Stimulated activated CD8-positive, alpha-beta memory T cell treated with anti-CD3 and anti-CD28 coated beads, Interleukin-7, amount 100 ng/mL, for 24 hours (primary cell): ENCODE measurements at places on chromosomes 13 and 19.

DNA sequence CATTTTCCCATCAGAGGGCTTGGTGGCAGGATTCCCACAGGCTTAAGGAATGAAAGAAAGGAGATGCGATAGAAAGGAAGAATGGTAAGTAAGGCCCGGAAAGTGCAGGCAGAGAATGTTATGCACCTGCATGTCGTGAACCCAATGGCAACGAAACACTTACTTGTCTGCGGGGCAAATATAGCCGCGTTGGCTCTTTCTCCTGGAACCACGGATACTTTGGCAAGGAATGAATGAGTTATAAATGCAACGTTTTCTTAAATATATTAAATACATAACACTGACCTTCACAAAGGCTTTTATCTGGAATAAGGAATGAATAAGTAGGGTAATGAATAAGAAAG lies 192.1 kb downstream of the KATNAL1 start:
- no peak for DNase-seq

DNA sequence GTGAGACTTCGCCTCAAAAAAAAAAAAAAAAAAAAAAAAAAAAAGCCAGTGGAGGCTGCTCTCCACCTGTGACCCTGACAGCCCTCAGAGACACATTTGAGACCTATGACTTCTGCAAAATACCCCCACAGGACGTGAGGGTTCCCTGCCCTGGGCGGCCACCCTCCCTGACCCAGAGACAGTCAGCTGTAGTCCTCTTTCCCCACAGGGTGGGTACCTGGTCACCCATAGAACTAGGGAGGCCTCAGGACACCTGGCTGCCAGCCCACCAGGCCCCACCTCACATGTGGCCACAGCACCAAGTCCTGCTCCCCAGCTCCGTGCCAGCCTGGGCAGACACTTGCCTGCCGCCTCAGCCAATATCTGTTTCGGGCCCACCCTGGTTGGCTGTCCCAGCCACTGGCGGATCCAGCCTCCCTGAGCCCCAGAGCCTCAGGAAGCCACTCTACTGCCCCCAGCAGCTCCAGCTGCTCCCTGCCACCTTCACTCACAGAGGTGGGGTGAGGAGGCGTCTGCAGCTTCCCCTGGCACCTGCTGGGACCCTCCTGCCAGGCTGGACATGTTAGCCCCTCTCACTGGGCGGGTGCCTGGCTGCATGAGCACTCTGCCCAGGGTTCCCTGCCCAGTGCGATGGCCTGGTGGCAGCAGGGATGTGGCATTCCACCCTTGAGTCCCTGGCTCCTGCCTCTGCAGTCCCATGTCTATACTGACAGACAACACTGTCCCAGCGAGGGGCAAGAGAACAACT lies 6.9 kb downstream of the MKNK2 start:
- no peak for DNase-seq

DNA sequence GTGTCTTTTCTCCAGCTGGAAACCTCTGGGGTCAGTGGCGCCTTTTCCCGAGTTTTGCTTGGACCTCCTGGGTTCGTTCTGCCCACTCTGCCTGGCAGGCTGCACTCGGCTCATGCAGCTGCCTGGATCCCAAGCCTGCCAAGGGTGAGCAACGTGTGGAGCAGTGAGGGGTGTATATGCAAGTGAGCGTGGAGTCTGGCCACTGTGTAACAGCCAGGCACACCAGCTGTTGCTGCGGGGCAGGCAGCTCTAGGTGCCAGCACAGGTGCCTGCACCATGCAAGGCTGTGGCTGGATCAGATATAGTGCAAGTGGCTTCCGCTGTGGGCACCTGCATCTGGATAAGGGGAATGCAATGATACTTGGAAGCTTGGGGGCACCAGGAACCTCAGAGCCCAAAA lies 699.4 kb downstream of the SLITRK1 start:
- no peak for DNase-seq

- no peak for DNase-seq
Observed at GRCh38 chr13:51660813-51661212, 76.6 kb downstream of the WDFY2 start.

DNA sequence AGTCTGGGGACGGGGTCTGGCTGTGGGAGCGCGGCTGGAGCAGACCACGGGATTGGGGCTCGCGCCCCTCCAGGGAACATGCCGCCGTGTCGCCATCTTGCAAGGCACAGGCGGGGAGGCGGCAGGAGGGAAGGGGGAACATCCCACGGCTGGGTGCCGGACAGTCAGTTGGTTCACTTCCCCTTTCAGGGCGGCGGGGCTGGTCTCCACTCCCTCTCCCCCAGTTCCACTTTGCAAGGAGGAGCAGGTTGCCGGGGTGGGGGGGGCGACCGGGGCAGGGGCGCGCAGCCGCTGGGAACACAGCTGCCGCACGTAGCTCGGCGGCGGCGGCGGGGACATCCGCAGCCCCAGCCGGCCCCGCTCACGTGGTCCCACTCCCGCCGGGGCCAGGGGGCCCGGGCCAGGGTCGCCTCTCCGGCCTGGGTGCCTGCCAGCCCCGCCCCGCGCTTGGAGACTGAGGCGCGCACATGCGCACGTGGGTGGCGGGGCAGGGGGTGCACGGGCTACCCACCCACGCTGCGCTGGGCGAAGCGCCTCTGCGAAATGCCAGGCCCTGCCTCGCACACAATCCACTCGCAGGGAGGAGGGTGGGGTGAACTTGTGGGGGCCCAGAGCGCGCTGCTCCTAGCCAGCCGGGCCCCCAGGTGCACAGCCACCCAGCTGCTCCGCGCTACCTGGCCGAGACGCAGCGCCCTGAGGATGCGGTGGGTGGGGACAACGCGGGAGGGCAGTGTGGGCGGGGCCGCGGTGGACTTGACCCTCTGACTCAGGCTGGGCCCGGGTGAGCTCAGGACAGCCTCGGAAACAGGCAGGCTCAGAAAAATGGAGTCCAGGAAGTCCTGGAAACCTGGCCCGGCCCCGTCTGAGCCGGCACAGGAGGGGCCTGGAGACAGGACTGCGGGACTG lies 6.4 kb downstream of the KLF16 start:
- DNase-seq = no peak

- DNase-seq = no peak
Observed at GRCh38 chr19:17778968-17779929, 15.7 kb upstream of the B3GNT3 start.

DNA sequence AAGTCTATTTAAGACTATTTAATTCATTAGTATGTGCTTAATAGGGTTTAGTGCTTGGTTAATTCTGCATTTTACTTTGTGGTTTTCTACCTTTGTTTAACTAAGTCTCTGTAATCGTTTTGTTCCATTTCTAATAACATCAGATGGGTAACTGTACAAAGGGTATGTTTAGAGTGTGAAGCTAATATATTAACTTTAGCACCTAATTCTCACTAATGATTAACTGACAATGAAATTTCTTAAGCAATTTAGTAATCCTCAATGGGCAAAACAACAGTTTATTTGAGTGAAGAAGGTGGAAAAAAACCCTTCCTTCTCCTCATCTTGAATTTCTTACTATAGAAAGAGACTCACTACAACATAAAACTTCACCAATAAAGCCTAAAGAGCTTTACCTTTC lies 448.1 kb upstream of the MIR17HG start:
- DNase-seq = no peak

- no peak for DNase-seq
Observed at GRCh38 chr19:47714339-47714738, 1.1 kb downstream of the EHD2 start.

- no peak for DNase-seq
Observed at GRCh38 chr13:95553581-95554385, 1.3 kb downstream of the CLDN10 start.

GRCh38 chr19:30276011-30276882 lies 95.9 kb upstream of the ZNF536 start:
- DNase-seq = no peak

- no peak for DNase-seq
Observed at GRCh38 chr13:44064357-44064756, 184.7 kb downstream of the LACC1 start.

DNA sequence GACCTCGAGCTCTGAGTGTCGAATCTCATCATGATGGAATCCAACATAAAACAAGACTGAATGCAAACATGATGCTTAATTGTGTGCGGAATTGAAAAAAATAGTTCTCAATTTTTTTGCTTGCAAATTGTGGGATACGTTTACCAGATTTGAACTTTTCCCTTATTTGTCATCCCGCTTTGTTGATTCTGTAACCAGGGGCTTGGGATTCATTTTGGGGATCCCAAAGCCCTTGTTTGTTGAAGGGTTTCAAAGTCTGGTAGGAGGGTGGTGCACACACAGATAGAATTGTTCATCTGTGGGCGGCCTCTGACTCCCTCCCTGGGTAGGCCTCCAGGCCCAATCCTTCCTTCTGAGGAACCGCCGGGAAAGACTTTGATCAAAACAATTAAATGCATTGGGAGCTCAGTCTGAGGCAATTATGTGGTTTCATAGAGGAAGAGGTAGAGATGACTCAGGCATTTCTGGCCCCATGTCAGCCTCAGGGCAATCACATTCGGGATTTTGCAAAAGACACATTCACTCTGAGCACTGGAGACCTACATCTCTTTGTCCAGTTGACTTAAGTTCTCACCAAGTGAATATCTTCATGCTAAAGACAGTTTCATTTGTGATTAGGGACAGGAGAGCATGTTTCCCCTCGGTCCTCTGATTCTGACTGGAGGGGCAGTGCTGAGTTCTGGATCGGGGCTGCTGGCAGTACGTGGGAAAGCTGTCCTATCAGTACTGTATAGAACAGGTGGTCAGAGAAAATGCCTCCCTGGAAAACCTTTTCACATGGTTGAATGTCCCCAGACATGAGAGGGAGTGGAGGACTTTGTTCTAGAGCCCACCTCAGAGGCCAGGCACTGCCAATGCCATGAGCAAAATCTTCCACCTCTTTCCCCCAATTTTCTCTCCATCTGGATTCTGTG lies 27.8 kb upstream of the IGFL4 start:
- DNase-seq = no peak
